Panc1 (cell line): ENCODE measurements at places on chromosomes 3 and 15. TPM values are rescaled to one million over a fixed set of nuclear protein-coding genes. Genes with fewer than 3 reads are reported as not detected.

The COL6A5 gene
- not detected for total RNA-seq

The DUOXA2 gene
- total RNA-seq, result not detected

The CYP1A1 gene
- 0.15 TPM for total RNA-seq

The CD276 gene
- total RNA-seq, result 99.1 TPM

The ARIH2 gene
- 77.0 TPM for total RNA-seq

The HHATL gene
- total RNA-seq, result not detected

The TIMP4 gene
- not detected for total RNA-seq

The DNAH12 gene
- 0.21 TPM for total RNA-seq

The HRH1 gene
- total RNA-seq, result 4.6 TPM

The GRIP2 gene
- 6.5 TPM for total RNA-seq

The LRIG1 gene
- total RNA-seq, result 5.3 TPM

The IGDCC3 gene
- 0.18 TPM for total RNA-seq

The TTLL13 gene
- 0.39 TPM for total RNA-seq

The ANKUB1 gene
- total RNA-seq, result not detected

The PARP15 gene
- 0.21 TPM for total RNA-seq

The IL16 gene
- 1.0 TPM for total RNA-seq

The GHSR gene
- total RNA-seq, result not detected

The CX3CR1 gene
- not detected for total RNA-seq

The MRPL3 gene
- 129 TPM for total RNA-seq

The ZNF80 gene
- not detected for total RNA-seq

The TMIE gene
- 1.1 TPM for total RNA-seq

The GPR87 gene
- not detected for total RNA-seq

The DPPA2 gene
- not detected for total RNA-seq

The CCDC32 gene
- total RNA-seq, result 29.8 TPM

The CCNB2 gene
- total RNA-seq, result 67.6 TPM

The CFAP91 gene
- 0.90 TPM for total RNA-seq

The RBP2 gene
- not detected for total RNA-seq

The CCR9 gene
- total RNA-seq, result not detected

The SCAANT1 gene
- not detected for total RNA-seq

The SLC28A2 gene
- 0.23 TPM for total RNA-seq

The BLOC1S6 gene
- 52.0 TPM for total RNA-seq

The CPNE9 gene
- total RNA-seq, result 0.13 TPM

The SUCNR1 gene
- not detected for total RNA-seq

The TMEM108 gene
- total RNA-seq, result 0.41 TPM

The REC114 gene
- total RNA-seq, result not detected

The SUSD5 gene
- total RNA-seq, result 16.3 TPM

The RPLP1 gene
- 2,076 TPM for total RNA-seq

The GASK1A gene
- total RNA-seq, result not detected

The LRRC28 gene
- 39.3 TPM for total RNA-seq

The NR2F2 gene
- total RNA-seq, result 53.7 TPM

The C3orf62 gene
- 2.3 TPM for total RNA-seq

The KCNMB2 gene
- not detected for total RNA-seq

The MYZAP gene
- 1.1 TPM for total RNA-seq

The BFSP2 gene
- 0.67 TPM for total RNA-seq

The UBA5 gene
- total RNA-seq, result 44.0 TPM

The CNTN6 gene
- total RNA-seq, result not detected

The STIMATE gene
- total RNA-seq, result 15.7 TPM

The FBLN2 gene
- total RNA-seq, result 0.44 TPM

The TMEM212 gene
- not detected for total RNA-seq

The CIB2 gene
- total RNA-seq, result 37.3 TPM

The IQCF5 gene
- not detected for total RNA-seq

The CHDH gene
- 24.1 TPM for total RNA-seq

The LRRC49 gene
- 8.3 TPM for total RNA-seq
